A172 (cell line): ENCODE measurements at places on chromosomes 1 and 21.

GRCh38 chr1:10726355-10726754, 70.1 kb downstream of the CASZ1 start:
- peak; percentile 25 for DNase-seq

- peak; percentile 31 for DNase-seq
These were observed 868 bp downstream of the PPP1R12B start for GRCh38 chr1:202349206-202349928.

DNA sequence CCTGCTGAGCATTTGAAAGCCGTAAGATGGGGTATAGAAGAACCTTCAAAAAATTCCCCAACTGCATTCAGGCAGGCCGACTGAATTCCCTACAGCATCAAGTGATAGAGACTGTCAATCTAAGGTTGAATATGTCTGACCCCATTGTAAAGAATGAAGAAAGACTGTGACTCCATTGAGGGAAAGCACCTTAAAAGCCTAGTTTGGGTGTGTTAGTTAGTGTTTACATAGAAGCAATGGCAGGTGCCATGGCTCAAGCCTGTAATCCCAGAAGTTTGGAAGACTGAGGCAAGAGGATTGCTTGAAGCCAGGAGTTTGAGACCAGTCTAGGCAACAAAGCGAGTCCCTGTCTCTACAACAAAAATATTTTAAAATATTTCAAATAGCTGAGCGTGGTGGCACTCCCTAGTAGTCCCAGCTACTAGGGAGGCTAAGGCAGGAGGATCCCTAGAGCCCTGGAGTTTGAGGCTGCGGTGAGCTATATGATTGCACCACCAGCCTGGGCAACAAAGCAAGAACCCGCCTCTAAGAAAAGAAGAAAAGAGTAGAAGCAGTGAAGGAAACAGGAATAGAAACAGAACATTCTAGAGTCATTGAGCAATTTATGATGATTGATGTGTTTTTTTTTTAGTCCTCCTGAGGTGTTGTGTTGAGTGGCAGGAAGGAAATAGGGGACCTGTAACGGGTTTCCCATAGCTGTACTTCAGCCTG, 15.4 kb downstream of the POLR3GL start:
- DNase-seq, result peak; percentile 32

GRCh38 chr1:51237351-51238033, 1.4 kb downstream of the RNF11 start:
- DNase-seq, result no peak

DNA sequence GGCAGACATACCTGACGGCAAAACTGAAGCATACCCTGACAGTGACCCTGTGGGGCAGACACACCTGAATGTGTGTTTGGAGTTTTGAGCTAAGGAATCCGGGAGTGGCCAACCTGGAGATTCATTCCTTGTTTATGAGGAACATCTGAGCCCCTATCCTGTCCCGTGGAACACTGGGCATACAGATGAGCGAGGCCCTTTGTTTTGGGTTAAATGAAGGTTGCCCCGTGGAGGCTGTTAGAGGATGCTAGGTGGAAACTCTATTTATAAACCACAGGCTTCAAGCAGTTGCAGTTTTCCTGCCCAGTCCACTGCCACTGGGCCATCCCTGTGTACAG, 18.1 kb downstream of the GALNT2 start:
- no peak for DNase-seq

GRCh38 chr1:11070876-11071275, 11.1 kb upstream of the SRM start:
- DNase-seq, result no peak

DNA sequence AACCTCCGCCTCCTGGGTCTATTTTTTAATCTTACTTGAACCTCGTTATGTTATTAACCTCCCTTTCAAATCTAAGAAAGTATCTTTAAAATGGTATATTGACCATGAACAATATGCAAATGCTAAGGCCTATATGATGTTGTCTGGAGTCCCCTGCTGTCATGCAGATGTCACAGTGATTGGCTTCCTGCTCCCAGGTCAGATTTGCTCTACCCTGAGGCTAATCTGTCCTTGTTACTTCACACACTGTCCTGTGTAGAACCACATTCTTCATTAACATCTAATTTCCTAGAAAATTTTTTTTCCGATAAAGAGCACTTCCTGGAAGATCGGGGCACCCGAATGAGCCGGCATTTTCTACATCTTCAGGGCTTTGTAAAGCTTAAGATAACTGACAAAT, 306.6 kb downstream of the MRPL39 start:
- DNase-seq, result no peak

GRCh38 chr1:2347896-2348295, 43.5 kb downstream of the MORN1 start:
- no peak for DNase-seq

DNA sequence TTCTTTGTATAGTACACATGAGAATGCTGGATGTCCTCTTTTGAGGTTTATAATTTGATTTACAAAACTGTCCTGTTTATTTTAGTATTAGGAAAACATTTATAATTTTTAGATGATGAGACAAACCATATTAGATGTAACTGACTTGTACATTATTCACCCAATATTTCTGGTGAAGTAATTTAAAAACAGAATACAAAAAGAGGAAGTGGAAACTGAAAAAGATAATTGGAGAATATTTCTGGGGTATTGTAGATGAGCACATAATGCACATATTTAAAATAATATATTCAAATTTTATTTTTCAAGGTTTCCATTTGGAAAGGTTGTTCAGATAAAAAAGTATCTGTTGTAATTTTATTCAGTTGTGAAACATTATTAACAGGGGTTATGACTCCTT, 40.7 kb downstream of the XPR1 start:
- no peak for DNase-seq
